Fibroblast of villous mesenchyme (primary cell): ENCODE measurements at places on chromosomes 3 and 15. TPM values are rescaled to one million over a fixed set of nuclear protein-coding genes. Genes with fewer than 3 reads are reported as not detected.

The CKMT1A gene
- total RNA-seq, result not detected in 2 replicates

- no peak for DNase-seq
Measured at GRCh38 chr3:140013220-140013619, 78.2 kb downstream of the CLSTN2 start.

DNA sequence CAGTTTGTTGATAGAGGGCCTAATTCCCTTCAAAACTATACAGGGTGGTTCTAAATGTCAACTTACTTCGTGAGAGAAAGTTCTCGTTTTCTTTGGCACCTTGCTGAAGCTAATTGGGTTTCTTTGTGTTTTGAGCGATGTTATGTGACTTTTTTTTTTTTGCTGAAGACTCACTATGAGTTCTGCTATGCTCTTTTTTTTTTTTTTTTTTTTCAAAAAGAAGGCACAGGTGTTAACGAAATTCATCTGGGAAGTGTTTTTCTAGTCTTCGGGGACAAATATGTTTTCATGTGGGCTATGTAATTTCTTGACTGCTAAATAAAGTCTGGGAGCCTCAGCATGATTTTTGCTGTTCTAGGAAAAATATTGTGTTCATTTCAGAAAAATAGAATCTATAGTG, 81.5 kb downstream of the PEX5L start:
- DNase-seq, result no peak

The CFAP92 gene
- under 0.01 TPM in 1 of 2 replicates, not detected in the other for total RNA-seq

DNA sequence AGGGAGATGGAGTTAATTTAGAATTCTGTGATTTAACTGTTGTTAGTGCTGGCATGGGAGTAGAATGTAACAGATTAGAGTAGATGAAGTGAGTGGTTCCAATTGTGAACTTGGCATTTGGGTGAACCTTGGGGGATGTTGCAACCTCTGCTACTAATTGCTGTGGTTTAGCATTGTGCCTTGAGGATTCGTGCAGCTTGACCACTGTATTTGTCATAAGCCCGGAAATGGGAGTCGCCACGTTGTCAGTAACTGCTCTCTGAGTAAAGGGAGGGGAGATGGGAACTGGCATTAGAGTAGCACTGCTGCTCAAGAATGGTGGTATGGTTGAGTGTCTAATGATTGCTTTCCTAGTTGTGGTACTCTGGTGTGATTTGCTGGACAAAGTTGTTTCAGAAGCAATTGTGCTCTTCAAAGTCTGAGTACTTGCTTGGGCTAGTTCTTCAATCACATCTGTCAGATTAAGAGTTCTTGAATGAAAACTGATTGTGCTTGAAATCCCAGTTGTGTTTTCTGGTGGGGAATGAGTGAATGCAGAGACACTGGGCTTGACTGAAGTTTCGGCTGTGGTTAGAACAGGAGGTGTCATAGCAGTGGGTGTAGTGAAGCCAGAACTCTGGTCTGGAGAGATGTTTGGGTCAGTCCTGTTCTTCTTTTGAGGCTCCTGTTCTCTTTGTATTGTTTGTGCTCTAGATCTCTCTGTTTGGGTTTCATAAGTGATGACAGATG, 15.4 kb downstream of the IGSF10 start:
- peak; percentile 34 for DNase-seq

- DNase-seq, result peak; percentile 77
Measured at GRCh38 chr3:126528800-126529541, 5.0 kb downstream of the CHST13 start.

GRCh38 chr15:39622660-39623516, 42.0 kb downstream of the THBS1 start:
- DNase-seq, result peak; percentile 59

DNA sequence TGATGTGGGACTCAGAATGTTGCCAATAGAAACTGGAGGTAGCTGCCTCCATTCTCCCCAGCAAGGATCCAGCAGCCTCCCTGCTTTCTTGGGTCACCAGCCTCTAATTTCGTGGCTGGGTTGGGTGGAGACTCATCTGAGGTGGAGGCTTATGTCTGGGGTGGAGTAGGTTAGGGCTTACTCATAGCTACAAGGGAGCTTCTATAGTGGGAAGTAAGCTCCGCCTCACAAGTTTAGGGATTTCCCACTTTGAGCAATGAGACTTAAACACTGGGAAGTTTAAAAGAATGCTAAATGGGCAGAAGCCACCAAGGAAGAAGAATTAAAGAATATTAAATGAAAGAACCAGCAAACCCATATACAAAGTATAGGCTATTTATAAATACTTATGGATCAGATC, 63.8 kb downstream of the GJD2 start:
- DNase-seq, result no peak
